ENCODE measurements at places on chromosomes 3 and 15.

GRCh38 chr15:26580943-26581342 is 191.9 kb downstream of the GABRB3 start:
- DNase-seq = no peak

DNA sequence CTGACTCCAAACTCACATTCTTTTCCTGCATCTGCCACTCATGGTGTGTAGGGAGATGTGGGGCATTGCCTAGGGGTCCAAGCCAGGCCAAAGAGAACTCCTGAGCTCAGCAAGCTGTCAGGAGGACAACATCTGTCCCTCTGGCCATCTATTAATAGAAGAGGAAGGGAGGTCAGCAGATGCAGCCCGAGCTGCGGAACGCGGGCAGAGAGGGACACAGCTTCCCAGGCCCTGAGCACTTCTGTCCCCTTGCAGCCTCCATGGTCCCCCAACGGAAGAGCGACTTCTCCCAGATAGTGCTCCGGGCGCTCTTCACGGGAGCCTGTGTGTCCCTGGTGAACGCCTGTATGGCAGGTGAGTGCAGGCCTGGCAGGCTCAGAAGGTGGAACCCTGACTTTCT is 37.3 kb upstream of the PDE8A start:
- DNase-seq = no peak

DNA sequence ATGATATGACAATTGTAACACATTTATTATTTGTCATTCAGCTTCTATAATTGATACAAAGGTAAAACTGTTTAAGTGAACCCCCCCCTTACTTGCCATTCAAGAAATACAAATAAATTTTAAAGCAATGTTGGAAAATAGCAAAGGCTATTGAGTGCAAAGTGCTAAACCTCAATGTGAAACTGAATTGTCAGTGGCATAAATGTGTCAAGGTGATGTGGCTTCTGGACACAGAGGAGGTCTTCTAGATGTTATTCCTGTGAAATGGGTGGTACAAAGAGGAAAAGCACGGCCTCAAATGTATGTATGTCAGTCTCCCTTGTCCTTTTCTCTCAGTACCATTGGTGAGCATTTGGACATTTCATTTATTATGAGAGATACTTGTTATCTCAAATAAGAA is 149.4 kb downstream of the MCTP2 start:
- no peak for DNase-seq

DNA sequence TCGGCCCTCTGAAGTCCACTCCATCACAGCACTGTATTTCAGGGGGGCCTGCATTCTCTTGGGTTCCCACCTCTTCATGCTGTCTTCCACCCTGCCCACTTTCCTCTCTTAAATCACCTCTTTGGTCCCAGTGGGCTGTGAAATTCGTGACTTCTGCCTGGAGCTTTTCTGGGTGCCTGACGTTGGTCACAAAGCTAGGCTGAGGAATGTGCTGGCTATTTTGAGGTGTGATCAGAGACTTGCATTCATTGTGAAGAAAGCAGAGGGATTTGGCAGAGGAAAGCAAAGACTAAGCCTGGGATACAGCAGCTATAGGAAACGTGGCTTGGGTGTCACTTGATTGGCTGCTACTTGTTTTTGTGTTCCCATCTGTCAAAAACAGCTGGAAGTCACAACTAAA is 202.5 kb downstream of the SATB1 start:
- DNase-seq = no peak

- no peak for DNase-seq
Observed at GRCh38 chr3:166405465-166405864, 568.2 kb upstream of the BCHE start.

All from T-helper 2 cell (primary cell).